CD4-positive, alpha-beta T cell treated with Interleukin-1 beta for 1 hour (primary cell): ENCODE measurements at places on chromosomes 6 and 20.

- no peak for DNase-seq
These were observed 541.8 kb upstream of the NRSN1 start for GRCh38 chr6:23584134-23584763.

DNA sequence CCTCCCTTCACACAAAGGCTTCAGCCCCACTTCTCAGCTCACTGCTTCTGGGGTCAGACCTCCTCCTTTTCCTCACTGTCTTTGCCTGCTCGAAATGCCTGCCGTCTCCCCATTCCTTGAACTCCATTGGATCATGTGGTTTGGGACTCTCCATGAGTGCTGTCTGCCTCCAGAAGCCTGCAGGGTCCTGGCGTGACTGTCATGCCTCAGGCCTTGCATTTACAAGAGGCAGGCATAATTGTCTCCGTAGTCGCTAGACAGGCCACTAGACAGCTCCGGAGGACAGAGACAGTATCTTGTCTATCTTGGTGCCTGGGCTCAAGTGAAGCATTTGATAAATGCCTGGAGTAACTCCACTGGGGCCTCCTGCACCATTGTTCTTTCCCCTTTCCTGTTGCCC lies 15.3 kb downstream of the PNLDC1 start:
- DNase-seq, result no peak

- DNase-seq, result no peak
These were observed at the start of gene SYCP2L for GRCh38 chr6:10886691-10887502. Gene SYCP2L, plus strand, starts transcription at chr6:10887052. Its CDS starts 75 bp downstream, at chr6:10887127.

DNA sequence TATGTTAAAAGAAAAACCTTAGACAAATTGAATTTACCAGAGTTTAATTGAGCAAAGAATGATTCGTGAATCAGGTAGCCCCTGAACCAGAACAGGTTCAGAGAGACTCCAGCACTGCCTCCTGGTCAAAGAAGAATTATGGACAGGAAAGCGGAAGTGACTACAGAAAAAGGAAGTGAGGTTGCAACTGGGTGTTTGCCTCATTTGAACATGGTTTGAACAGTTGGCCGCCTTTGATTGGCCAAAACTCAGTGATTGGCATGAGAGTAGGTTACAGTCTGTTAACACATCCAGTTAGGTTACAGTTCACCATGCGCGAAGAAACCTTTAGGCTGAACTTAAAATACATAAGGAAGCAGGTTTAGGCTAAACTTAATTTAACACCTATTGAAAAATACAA lies 248.8 kb downstream of the TFAP2A start:
- no peak for DNase-seq

- DNase-seq, result peak; percentile 22
These were observed 39.7 kb downstream of the TAF4 start for GRCh38 chr20:62025832-62026563.

DNA sequence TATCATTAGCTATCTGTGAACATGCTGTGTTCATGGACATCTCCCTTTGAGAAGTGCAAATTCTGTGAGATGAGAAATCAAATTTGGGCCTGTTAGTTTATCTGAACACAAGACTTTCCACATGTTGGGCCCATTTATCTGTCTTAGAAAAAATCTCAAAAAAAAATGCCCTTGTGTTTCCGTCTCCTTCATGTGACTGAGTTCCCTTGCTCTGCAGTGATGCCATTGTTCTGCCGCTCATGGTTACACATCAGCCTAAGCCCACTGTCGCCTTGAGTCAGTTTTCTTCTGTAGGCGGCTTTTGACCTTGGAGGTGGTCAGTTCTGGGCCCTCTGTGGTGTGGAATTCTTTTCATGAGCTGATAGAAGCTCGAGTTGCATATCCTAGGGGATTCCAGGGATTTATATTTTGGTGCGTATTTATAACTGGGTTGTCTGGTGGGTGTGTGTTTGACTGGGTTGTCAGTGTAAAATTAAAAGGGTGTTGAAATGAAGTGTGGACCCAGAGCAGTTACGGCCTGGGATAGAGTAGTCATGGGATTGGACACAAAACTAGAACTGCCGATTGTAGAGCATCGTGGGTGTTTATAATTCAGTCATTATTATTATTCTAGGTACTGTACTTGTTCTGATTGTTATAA lies 156.7 kb downstream of the JARID2 start:
- no peak for DNase-seq

DNA sequence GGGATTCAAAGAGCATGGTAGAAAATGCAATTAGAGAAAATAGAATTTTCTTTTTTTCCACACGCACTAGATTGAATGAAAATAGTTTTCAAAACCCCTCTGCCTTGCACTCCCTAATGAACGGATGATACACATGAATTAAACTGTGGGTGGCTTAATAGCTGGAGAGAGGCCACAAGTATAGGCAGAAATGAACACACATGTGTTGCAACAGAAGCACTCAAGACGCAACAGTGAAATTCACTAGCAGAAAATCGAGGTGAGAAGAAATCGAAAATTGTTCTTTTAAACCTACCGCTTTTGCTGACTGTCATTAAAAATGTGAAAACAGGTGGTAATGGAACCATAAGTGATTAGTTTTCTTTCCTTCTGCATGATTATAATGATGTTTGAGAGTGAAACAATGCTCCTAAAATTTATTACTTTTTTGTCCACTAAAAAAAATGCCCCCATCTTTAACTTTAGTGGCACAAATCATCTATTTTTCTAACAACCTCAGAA lies 80.1 kb upstream of the SHLD1 start:
- no peak for DNase-seq

DNA sequence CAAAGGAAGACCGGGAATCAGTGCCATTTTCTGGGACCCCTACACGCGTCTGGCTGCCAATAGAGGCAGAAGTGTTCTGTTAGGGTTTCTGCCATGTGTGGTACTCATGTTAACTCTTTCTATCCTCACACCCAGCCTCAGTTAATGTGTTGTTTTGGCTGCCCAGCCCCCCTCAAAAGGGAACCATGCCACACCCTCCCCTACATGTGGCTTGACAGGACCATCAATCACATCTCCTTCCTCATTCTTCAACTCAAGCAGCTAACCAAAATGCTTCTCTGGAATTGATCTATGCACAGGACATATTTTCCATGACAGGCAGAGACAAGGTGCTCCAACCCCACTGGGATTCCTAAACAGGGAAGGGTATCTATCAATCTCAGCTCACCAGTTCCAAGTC lies 22.0 kb downstream of the AHCY start:
- DNase-seq, result no peak

GRCh38 chr20:31673943-31674463 lies 36.3 kb downstream of the COX4I2 start:
- DNase-seq, result peak; percentile 36

DNA sequence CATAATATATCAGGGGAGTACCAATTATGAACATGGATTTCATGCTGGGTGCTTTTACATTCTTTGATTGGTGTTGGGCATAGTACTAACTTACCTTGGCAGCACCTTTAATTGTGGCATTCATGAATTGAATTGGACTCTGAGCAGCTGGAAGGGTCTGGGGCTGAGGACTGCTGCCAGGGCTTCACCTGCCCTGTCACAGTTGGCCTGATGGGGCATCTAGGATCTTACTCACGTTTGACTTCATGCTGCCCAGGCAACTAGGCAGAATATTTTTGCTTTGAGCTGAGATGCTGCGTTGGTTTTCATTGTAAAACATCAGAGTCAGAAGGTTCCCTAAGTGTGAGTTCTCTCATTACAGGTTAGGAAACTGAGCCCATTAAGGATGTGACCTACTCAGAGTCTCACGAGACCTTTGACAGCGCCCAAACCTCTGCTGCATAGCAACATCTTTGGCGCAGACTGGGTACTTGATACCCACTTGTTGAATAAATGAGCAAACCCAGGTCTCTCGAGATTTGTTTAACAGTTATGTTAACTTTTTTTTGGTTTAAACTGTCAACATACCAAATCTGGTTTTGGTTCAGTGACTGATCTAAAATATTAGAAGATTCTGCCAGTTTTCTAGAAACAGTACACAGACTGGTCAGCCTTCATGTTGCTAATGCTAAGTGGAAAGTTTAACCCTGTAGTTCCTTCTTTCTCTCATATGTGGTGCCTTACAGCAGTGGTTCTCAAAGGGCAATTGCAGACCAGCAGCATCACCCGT lies 104.9 kb downstream of the TCP11 start:
- DNase-seq, result no peak

GRCh38 chr6:104896914-104897313 lies 37.2 kb upstream of the HACE1 start:
- DNase-seq, result no peak

DNA sequence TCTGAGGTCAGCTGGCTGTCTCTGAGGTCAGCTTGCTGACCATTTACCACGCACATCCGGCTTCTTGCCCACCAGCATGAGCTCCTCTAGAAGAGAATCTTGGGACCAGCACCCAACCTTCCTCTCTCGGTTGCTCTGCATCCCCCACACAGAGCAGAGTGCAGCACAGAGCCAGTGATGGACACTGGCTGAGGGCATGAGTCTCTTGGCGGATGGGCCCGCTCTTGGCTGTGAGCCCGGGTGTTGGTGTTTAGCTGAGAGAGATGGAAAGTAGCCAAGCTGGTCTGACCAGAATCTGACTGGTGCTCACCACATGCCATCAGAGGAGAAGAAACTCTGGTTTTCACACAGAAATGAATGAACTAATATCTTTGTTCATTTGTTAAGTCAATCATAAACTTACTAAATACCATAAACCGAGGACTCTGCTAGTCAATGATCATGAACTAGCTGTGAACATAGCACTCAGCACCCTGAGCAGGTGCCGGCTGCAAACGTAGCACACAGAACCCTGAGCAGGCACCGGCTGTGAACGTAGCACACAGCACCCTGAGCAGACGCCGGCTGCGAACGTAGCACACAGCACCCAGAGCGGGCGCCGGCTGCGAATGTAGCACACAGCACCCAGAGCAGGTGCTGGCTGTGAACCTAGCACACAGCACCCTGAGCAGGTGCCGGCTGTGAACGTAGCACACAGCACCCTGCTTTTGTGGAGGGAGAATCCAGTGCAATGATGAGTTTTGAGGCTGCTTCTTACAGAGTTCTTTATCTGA lies 10.4 kb upstream of the THBS2 start:
- no peak for DNase-seq

GRCh38 chr6:27761391-27761790 lies 150.8 kb downstream of the OR2B2 start:
- DNase-seq, result no peak

GRCh38 chr20:17438436-17439039 lies 92.6 kb downstream of the BFSP1 start:
- DNase-seq, result no peak

DNA sequence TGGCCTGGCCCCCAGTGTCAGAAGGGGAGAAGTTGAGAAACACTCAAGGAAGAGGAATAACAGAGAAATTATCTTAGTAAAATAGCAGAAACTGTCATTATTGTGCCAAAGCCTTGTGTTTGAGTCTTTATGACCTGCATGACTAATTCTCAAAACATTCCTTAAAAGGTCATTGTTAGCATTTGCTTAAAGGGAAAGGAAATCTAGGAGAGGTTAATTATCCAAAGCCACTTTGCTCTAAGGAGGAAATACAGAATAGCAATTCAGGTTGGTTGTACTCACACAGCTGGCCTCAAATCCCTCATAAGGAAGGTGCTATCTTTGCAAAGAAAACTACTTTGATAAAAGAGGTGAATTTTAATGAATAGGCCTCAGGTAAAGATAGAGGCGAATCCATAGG lies 516.7 kb downstream of the CBLN4 start:
- DNase-seq, result no peak

GRCh38 chr6:8047541-8048292 lies 16.5 kb downstream of the BLOC1S5 start:
- DNase-seq, result no peak

GRCh38 chr20:8390037-8390433 lies 258.0 kb downstream of the PLCB1 start:
- DNase-seq, result no peak
